HuH-7.5 (cell line): ENCODE measurements at places on chromosomes 11 and 22.

GRCh38 chr22:46511151-46512038 lies 26.0 kb downstream of the CELSR1 start:
- DNase-seq = no peak

DNA sequence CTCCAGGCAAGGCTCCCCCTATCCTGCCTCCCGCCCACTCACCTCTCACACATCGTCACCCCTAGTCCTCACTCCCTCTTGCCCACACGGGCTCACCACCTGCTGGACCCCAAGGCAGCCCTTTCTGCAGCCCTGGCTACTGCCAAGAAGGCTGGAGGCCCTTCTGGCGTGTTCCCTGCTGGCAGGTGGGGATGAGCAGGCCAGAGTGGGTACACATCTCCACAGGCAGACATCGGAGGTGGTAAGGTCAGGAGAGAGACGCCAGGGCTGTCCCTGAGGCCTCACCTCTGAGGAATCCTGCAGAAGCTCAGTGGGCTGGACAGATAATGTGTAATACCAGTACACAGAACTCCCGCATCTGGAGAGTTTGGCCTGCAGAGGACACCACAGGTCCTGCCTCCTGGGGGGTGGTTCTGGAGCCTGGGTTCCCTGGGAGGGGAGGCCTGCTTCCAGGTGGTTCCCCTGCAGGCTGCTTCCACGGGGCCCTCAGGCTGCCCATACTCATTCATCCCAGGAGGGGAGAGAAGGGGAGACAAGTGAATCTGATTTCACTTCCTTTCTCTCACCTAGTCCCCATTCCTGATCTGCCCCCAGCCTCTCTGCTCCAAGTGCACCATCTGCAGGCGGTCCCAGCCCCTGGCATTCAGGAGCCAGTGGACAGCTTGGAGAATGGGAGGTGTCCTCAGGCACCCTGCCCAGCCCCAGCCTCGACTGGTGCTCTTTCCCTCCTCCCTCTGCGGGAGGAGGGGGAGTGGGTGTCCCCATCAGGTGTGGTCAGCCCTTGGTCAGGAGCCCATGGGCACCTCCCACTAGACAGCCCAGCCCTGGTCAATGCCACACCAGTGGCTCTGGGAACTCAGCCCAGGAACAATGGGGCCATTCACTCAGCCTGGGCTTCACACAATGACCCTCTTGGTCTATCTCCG lies 6.1 kb upstream of the CHST1 start:
- no peak for DNase-seq

- no peak for DNase-seq
These were observed 54.9 kb downstream of the ENDOD1 start for GRCh38 chr11:95144313-95145235.

DNA sequence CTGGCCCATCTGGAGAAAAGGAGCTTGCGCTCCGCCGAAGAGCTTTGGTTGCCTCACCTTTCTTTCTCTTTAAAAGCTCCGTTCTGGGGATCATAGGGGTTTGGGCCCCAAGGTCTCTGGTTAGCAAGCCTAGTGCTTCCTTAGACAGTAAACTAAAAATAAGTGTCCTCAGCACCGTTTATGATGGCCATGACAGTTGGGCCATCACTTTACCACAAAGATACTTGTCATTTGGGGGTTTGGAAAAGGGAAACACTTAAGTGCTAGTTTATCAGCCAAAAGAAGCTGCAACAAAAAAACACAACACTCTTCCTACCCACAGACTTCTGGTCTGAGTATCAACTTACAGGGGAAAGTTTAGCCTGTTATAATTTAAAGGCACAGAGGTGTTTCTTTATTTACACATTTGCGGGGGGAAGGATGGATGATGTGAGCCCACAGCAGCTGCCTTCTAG lies 88.4 kb upstream of the CD44 start:
- DNase-seq = no peak

DNA sequence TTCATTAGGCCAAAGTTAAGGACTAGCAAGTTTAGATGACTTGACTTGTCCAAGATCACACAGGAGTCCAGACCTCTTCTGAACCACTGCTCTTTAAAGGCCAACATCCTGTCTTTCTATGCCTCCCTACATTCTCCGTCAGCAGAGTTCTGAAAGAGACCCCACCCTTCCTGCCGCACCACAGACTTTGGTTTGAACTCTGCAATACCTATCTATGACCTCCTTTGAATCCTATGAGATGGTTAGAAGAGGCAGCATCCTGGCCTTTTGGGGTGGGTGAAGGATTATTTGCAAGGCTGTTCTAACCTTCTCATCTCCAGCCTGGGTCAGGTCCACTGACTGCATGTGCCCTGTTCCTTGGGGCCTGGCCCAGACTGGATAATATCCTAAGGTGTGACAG lies 4.3 kb upstream of the RRM1 start:
- DNase-seq = no peak

- no peak for DNase-seq
These were observed 39.0 kb upstream of the KIRREL3 start for GRCh38 chr11:127039591-127039990.

GRCh38 chr11:27208846-27209245 lies 154.2 kb downstream of the CCDC34 start:
- no peak for DNase-seq

- DNase-seq = no peak
These were observed 109.0 kb upstream of the NNMT start for GRCh38 chr11:114187173-114187572.

- no peak for DNase-seq
These were observed 172.5 kb downstream of the TBC1D22A start for GRCh38 chr22:46934746-46935491.

DNA sequence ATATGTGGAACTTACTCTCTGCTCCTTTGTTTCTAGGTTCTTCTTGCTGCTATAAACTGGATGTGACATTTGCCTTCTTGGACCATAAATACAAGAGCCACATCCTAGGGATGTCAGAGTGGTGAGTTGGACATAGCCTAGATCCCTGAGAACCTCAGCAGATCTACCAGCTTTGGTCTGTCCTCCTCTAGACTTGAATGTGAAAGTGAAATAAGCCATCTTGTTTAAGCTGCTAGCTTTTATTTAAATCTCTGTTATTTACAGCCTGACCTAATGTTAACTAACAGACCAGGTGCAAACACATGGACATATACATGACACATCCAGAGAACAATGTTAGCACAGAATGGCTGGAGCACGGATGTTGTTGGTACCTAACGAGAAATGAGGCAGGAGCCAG lies 36.0 kb downstream of the SLN start:
- no peak for DNase-seq

DNA sequence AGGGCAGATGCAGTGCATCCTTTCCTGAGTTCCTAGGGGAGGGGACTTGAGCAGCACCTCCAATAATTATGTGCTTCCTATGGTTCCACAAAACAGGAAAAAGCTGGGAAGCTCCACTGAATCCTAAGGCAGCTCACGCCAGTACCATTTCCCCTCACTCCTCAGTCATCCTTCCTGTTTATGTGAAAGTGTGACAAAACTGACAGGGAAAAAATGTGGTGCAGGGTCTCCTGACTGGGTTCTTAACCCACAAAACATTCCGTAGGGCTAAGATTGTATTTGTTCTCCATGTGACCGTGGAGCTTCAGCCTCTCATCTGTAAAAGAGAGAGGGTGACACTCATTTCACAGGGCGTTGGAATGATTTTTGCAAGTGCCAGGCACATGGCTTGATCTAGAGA lies 12.2 kb upstream of the LYVE1 start:
- no peak for DNase-seq

- DNase-seq = no peak
These were observed 524 bp upstream of the SLC1A2 start for GRCh38 chr11:35419830-35420333.

GRCh38 chr11:64688534-64688982 lies 34.4 kb downstream of the NRXN2 start:
- peak; percentile 76 for DNase-seq
